Anterior cingulate cortex (tissue), 58 donors: ENCODE measurements at places on chromosomes 5 and 9.

GRCh38 chr5:141843156-141843927, 34.9 kb downstream of the PCDH1 start:
- DNase-seq = no peak

GRCh38 chr5:172833686-172834414, at the start of gene ERGIC1:
ERGIC1 (plus strand) TSS chr5:172834251; CDS start chr5:172834414, 163 bp downstream.
- DNase-seq = peak; percentile 65

DNA sequence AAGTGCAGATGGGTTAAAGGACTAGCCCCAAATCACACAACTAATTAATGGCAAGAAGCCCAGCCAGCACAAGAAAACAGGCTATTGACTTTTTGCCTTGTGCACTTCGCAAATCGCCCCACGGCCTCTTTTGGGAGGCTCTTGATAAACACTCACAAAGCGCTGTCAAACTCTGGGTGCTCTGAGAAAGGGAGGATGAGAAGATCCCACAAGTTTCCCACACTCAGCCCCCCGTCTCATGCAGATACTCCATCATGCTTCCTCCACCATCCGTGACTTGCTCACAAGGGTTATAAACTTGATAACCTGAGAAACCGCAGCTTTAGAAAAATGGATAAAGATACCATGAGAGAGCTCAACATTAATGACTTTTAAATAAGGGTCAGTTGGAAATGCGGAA, 219.7 kb downstream of the EBF1 start:
- no peak for DNase-seq

GRCh38 chr9:87792831-87793288, 66.9 kb downstream of the CTSL start:
- no peak for DNase-seq

- DNase-seq = no peak
Measured at GRCh38 chr5:111129938-111130337, 37.8 kb downstream of the WDR36 start.

- DNase-seq = no peak
Measured at GRCh38 chr9:114522286-114522685, 17.0 kb upstream of the WHRN start.

DNA sequence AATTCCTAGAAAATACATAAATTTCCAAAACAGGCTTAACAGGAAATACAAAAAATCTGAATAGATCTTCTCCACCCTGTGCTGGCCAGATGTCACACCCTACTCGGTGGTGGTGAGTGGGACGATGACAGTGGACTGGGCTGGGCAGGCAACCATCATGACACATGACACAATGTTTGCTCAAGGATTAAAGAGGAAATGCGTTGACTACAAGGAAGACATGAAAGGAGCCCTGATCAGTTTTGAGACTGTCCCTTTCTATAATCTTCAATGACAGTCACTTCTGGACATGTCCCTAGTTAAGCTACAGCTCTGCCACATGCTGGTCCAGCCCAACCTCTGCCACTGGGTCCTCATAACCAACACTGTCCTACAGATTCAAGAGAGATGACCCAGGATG, 99.8 kb downstream of the ZDHHC21 start:
- DNase-seq = no peak

DNA sequence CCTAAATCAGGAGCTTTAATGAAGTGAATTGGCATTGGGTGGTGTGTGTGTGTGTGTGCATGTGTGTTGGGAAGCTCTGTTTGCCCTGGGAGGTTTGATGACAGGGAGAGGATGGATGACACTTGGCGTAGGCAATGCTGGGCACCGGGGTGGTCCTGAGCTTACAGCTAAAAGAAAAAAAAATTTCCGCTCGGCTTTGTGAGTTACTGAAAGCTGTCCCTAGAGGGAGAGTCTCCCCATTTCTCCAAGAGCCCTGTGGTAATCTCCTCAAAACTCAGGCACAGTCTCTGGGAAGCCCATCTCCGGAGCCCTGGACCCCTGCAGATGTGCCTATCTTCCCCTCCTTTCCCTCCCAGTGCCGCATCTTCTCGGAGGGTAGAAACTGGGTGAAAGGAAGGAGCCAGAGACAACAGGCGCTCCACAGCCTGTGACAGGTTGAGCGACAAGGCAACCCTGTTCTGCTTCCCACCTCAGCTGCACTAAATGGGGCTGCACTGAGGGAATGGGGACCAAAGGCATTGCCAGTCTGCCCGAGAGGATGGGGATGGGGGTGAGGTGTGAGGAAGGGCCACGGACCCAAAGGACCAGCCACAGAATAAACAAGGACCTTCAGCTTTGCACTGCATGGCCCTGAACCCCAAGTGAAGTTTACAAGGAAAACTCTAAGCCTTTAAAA, 35.8 kb upstream of the TIFAB start:
- no peak for DNase-seq

DNA sequence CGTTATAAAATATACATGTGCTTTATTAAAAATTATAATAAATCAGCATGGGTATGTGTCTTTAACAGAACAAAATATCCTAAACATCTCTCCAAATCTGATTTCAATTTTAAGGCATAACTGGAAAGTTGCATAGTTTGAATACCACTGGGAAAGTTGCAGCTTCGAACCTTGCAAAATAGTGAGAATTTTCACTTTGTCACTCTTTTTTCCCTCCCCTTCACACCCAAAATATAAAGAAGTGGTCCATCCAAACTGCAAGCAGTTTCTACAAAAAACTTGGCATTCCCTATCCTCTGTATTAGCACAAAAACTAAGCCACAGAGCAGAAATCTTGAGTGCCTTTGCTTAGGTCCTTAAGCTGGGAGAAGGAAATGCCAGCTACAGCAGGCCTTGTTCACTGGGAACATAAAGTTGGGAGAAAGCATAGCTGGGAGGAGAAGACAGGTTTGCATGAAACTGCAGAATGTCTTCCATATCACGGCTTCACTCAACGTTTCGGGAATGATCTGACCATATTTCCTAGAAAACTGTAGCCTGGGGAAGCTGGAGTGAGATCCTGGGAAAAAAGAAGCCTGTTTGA, 400.3 kb downstream of the EBF1 start:
- no peak for DNase-seq

DNA sequence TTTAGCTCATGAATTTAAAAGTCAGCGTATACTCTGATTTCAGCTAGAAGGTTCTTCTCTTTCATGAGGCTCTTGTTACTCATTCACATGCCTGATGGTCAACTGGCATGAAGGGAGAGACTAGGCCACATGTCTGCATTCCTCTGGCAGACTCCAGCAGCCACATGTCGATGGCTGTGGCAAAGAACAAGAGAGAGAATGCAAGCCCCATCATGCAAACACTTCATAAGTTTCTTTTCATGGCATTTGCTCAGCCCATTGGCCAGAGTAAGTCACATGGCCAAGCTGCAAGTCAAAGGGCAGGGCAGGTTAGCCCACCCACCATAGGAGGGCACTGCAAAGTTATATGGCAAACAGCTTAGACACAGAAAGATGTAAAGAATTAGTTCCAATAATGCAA, 5.4 kb downstream of the KCNV2 start:
- no peak for DNase-seq

DNA sequence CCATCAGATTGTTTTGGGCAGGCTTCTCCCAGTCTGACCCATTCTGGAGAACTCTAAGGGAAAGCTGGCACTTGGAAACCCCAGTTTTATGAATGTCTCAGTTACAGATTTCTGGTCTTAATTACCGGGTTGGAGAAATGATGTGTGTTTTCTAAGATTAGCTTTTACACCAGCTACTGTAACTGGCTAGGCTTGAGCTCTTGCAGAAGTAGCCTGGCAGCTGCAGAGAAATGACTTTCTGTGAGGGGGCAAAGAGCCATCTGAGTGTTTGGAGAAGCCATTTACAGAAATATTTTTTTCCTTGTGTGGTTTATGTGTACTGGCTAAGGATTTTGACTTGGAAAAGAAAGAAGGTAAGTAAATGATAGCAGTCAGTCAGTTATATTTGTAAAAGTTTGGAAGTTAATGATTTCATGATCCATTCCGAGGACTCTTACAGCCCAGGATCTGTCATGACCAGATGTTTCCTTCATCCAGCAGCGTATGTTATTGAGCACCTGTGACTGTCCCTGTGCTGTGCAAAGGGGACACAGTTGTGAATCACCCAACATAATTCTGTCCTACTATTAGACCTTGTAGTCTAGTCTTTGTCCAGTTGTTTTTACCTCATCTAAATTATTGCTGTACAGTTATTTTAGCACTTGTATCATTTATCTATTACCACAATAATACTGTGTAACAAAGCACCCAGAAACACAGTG, 53.7 kb upstream of the GDNF start:
- DNase-seq = no peak
